CD14-positive monocyte (primary cell): ENCODE measurements at places on chromosomes 4 and X.

- DNase-seq, result no peak
These were observed 53.2 kb downstream of the MAGED4B start for GRCh38 chrX:52015794-52016193.

- no peak for DNase-seq
These were observed 55.1 kb downstream of the ZNF330 start for GRCh38 chr4:141275834-141276233.

DNA sequence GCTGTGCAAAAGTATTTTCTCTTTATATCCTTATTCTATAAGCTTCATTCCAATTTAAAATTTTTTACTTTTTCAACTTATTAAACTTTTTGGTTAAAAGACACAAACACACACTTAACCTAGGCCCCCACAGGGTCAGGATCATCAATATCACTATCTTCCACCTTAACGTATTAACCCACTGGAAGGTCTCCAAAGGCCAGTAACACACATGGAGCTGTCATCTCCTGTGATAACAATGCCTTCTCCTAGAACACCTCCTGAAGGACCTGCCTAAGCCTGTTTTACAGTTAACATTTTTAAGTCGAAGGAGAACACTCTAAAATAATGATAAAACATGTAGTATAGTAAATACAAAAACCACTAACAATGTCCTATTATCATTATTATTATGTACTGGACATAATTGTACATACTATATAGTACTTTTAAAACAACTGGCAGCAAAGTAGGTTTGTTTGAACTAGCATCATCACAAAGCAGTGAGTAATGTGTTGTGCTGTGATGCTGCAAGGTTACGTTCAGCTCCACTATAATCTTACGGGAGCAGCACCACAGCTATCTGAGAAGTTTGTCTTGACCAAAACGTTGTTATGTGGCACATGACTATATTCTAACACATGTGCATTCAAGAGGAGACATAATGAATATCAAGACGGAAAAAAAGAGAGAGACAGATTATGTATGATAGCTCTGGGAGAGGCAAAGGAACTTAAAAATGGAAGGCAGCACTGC, 33.7 kb downstream of the DHX15 start:
- no peak for DNase-seq

- DNase-seq, result no peak
These were observed 152.8 kb upstream of the ANK2 start for GRCh38 chr4:112896609-112897190.

- no peak for DNase-seq
These were observed 31.6 kb downstream of the ADH7 start for GRCh38 chr4:99403380-99404184.

DNA sequence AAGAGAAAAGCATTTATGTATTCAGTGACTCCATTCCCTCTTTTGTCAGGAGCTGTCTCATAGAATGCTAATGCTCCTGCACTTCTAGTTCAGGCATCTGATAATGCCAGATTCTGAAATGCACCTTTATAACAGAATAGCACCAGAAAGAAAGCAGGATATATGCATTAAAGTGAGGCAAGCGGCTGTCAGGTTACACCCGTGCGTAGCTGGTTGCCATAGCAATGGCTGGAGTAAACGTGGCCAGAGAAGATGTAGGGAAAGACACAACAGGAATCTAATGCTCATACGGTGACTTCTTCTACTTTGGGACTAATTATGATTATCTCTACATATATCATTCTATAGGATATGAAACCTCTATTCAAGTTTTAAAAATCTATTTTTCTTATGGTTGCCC, 5.9 kb downstream of the EMCN start:
- no peak for DNase-seq

- DNase-seq, result no peak
These were observed 30.7 kb upstream of the SGMS2 start for GRCh38 chr4:107793996-107794395.

DNA sequence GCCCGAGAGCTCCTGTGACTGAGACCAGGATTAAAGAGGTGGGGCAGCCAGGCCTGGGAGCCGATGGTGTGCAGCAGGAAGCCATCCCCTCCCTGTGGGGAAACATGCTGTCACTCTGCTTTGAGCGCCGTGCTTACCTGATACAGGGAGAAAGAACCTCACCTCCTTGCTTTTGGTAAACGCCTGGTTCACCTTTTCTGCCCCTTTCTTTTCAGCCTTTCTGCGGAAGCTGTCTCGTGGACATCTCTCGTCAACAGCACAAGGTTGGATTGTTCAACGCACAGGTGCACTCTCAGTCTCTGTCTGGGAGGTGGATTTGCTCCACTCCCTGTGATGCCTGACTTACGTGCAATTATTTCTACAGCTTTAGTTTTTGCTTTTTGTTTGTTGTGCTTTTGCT, 12.0 kb downstream of the ZFYVE28 start:
- DNase-seq, result no peak

DNA sequence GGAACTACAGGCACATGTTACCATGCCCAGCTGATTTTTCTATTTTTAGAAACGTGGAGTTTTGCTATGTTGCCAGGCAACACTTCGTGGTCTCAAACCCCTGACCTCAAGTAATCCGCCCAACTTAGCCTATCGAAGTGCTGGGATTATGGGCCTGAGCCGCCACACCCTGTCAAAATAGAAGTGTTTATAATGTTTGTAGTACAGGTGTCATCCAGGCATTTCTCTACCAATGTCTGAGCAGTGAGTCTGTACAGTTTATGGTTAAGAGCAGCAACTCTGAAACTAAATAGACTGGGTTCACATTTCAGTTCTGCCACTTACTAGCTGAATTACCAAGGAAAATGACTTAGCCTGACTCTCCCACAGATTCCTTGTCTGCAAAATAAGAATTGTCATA, 460.4 kb upstream of the GALNT7 start:
- no peak for DNase-seq

DNA sequence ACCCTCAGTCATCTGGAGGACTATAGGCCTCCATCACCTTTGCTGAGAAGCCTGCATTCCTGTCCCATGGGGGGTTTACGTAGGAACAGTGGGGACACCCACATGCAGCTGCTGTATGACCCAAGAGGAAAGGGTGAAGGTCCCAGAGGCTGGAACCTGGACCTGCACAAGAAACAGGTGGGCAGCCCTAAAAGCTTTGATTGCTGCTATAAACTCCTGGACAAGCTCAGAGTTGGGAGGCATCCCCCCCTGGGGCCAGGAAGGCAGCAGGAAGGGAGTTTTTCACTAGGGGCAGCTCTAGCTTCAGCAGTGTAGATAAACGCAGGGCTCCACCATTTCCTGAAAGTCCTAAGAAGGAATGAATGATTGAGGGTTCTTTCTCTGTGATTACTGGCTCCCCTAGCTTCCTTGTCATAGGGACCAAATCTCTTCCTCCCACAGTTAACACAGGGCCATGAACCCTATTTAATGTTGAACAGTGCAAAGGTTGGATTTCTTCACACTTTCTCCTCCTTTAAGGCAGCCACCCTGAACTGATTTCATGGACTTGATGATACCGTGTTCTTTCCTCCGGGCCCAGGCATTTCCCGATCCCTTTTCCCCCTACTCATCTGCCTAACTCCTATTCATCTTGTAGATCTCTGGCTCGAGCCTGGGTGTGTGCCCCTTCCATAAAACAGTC, 84.2 kb downstream of the CHRNA9 start:
- DNase-seq, result no peak

GRCh38 chr4:25095837-25096236, 64.4 kb downstream of the SEPSECS start:
- DNase-seq, result no peak
